Amniotic stem cell (primary cell): ENCODE measurements at places on chromosomes 5 and 9.

- no peak for DNase-seq
Observed at GRCh38 chr9:96020792-96021550, 145.5 kb downstream of the ERCC6L2 start.

DNA sequence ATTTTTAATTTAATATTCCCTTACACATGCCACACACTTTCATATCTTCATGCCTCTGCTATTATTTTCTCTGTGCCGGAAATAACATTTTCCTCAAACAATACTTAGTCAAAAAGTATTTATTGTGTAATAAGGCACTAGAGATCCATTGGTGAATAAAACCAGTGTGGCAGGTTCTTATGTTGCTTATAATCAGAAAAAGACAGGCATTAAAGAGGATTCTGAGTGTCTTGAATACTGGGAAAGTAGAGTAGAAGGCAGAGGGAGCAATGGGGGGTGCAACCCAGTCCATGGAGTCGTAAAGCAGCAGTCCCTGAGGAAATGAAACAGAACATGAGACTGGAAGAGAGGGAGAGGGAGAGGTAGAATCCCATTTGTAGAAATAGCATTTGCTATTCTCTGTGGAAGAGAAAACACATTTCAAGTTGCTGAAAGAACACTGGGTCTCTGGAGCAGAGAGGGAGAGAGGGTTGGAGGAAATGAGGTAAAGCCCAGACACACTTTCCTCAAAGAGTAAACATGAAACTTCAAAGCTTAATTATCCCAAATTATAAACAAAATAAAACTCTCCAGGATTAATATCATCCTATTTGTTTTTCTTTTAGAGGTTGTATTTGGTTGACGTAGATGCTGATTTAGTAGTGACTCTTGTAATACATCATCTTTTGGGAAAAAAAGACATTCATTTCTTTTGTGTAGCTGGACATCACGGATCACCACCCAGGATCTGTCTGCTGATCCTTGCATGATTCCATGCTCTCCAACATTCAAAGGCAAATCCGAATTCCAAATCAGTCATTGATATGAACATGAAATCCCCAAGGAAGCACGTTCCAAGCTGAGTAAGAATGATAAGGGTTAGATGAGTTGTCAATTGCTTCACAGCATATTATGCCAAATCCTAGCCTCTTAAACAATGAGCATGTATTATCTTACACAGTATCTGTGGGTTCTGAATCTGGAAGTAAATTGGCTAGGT lies 37.4 kb upstream of the GRAMD2B start:
- no peak for DNase-seq

GRCh38 chr9:98861781-98862504 lies 54.5 kb downstream of the GALNT12 start:
- no peak for DNase-seq

DNA sequence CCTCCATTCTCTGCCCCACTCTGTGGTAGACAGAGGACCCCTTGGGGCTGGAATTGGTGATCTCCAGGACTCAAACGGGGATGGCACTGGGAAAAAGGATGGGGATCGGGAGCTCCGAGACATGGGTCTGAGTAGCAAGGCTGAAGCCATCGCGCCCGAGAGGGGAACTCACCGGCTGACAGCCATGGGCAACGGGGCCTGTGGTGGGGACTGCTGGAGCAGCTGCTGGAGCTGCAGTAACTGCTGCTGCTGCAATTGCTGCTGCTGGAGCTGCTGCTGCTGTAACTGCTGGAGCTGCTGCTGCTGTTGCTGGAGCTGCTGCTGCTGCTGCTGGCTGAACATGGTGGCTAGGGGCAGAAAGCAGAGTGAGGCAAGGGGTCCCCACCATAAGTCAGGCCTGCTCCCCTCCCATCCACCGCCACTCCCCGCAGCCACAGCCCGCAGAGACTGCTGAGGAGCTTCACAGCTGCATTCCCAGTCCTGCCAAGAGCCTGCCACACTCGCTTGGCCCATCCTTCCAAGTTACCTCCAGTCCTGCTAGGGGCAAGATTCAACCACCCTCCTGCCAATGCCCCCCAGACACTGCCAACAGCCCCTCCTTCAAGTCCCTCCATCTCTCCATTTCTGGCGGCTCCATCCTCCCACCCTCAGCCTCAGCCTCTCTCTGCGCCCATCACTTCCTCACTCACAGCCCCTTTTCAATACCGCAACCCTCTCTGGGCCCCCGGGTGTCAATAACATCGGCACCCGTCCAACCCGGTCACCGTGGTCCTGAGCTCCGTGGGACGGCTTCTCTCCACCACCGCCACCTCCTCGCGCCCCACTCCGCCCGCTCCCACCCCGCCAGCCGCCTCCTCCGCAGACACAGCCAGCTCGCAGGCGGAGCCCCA lies 611 bp downstream of the CIZ1 start:
- no peak for DNase-seq

DNA sequence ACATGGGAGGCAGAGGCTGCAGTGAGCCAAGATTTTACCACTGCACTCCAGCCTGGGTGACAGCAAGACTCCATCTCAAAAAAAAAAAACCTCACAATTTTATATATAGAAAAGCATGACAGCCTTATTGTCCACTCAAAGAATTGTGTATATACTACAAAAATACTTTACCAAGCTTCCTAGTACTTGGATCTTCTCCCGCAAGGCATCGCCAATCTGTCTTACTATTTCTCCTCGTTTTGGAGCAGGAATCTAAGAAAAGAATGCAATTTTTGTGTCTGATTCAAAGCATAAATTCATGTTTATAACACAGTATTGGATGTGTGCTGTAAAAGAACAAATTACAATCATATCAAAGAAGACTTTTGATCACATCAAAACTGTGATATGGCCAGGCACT lies 11.3 kb downstream of the ALDH7A1 start:
- DNase-seq: no peak

- no peak for DNase-seq
Observed at GRCh38 chr5:103834216-103834615, 271.6 kb upstream of the NUDT12 start.

- DNase-seq: no peak
Observed at GRCh38 chr5:172788771-172789686, 18.0 kb upstream of the DUSP1 start.

DNA sequence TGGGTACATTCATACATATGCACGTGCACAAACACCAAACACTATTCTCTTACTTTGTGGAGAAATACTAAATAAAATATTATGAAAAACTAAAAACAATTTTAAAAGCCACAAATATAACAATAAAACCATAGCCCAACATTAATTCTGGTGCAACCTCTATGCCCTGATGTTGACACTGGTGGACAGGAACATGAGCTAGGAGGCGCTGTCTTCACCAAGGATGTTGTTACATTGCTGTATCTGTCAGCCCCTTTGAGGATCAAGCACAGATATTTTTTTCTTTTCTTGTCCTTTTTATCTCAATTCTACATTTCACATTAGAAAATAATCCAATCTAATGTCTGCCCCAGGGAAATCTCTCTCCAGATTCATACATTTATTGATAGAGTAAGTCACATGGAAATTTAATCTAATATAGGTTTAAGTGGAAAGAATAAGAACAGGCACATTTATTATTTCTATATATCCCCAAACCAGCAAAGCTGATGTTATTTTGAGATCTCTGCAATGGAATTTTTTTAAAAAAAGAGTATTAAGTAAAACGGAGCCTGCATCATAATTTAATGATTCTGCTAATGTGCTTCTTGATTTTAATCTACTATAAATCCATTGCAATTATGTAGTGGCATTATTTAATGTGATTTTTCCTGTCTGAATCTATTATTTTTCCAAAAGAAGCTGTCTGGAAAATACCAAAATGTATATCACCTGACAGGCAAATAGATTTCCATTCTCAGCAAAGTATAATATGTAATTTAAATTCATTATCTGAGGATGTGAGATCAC lies 716.5 kb downstream of the MTRR start:
- no peak for DNase-seq

GRCh38 chr9:116576386-116576785 lies 110.7 kb upstream of the TRIM32 start:
- no peak for DNase-seq
